Kasumi-1 (cell line): ENCODE measurements at places on chromosomes 2 and 18.

DNA sequence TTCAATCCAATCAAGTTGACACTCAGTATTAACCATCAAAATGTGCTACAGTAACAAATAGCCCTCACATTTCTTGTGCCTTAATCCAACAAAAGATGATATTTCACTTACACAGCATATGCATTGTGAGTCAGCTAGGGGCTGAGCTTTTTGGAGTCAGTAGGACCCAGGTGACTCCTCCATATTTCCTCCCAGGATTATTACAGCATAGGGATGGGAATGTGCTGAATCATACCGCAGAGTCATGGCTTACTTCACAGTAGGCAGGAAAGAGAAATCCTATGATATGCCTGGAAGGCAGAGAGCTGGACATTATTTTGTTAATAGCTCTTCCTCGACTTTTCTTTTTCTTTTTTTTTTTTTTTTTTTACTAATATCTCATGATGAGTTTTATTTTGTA, 153.3 kb downstream of the TMEM182 start:
- no peak for DNase-seq

- no peak for DNase-seq
Observed at GRCh38 chr2:25692143-25692542, 18.8 kb upstream of the DTNB start.

DNA sequence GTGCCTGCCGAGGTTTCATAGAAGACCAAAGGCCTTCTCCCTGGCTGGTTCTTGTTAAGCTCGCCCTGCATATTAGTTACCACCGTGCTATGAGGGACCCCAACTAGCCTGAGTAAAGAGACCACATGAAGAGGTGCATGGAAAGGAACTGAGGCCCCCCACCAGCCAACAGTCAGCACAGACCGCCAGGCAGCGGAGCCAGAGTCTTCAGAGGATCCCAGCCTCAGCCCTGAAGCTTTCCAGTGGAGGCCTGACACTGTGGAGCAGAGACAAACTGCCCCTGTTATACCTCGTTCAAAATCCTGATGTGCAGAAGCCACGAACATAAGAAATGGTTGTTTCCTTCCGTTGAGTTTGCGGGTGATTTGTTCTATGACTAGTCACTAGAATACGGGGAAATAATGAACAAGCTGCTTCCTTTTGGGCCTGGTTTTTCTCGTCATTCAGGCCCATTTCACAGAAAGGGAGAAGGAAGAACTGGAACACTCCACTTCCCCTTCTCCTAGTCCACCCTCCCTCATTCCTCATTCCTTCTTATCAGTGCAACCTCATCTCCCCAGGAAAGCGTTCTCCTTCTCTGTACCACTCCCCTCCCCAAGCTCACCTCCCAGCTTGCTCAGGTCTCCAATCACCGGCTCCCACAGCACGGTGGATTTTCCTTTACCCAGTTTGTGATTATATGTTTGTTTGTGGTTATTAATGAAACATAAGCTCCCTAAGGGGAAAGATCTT, 3.0 kb upstream of the GLI2 start:
- DNase-seq: no peak

DNA sequence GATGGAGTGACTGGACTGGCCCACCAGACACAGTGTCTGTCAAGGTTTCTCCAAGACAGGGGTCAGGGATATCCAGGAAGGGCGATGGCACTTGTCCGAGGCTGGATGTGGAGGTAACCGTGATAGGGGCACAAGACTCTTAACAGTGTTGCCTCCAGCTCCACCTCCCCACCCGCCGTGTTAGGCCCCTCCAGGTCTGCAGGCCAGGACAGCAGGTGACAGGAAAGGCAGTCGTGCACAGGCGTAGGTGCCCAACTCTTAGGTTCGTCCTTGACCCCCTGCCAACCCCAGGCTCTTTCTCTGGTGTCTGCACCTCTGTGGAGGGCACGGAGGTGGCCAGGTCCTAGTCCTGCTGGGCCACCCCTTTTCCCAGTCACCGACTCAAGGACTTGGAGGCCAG, 10.1 kb downstream of the ITM2C start:
- no peak for DNase-seq

DNA sequence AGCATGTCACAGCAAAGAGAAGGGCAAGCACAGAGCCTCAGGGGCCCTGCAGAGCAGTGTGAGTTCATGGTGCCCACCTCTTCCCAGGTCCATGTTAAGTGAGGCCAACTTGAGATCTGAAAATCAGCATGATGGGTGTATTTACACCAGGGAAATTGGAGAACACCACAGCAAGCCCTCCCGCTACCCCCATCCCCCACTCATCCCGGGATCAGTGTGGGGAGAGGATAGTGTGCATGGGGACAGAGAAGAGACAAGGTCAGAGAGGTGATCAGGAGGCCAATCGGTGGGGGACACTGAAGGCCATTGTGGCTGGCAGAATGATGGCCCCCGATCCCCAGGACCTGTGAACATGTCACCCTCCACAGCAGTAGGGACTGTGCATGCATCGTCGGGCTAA, 54.7 kb downstream of the PTGR3 start:
- no peak for DNase-seq

- DNase-seq: no peak
Observed at GRCh38 chr2:42784204-42784880, 8.0 kb downstream of the HAAO start.

GRCh38 chr18:55380589-55380988, 207.4 kb downstream of the TCF4 start:
- DNase-seq: no peak
